Mesenteric fat pad (tissue), 1 donor: ENCODE measurements at places on chromosomes 3 and 15. TPM values are rescaled to one million over a fixed set of nuclear protein-coding genes. Genes with fewer than 3 reads are reported as not detected.

The ITPKA gene
- total RNA-seq, result 0.16 TPM

The GP5 gene
- not detected for total RNA-seq

The TMCC1 gene
- total RNA-seq, result 41.0 TPM

- DNase-seq, result peak; percentile 47
These were observed 52.9 kb downstream of the FGD5 start for GRCh38 chr3:14871456-14872200.

GRCh38 chr3:36892457-36893136, 52.3 kb downstream of the TRANK1 start:
- no peak for DNase-seq

- DNase-seq, result no peak
These were observed 56.0 kb upstream of the SNRPN start for GRCh38 chr15:24898715-24899272.

DNA sequence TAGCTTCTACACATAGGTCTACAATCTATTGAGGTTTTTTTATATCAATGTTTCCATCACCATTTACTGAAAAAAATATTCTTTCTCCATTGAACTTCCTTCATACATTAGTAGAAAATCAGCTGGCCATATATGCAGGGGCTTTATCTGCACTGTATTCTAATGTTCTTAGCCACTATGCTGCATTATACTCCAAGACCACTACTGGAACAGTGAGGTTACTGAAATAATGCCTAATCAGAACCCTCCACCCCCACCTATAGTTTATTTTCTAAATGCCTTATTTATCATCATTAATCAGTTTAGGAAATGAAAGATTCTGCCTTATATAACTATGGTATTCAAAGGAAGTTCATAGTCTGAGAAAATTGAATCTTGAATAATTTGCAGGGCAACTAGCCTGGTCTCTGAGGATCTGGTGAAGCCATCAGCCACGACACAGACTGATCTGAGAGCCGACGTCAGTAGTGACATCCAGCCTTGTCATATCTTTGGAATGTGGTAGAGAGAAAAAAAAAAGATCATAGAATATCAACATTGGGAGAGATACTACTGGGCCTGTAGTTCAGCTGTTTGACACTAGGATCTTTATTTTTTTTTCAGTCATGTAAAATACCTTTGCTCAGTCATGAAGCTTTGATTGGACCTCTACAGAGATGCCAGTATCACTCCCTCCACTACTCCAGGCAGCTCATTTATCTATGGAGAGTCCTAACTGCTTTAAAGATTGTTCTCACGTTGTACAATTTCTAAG, 66.6 kb downstream of the P3H2 start:
- DNase-seq, result no peak

GRCh38 chr15:65057549-65057940, 10.2 kb downstream of the RASL12 start:
- no peak for DNase-seq

DNA sequence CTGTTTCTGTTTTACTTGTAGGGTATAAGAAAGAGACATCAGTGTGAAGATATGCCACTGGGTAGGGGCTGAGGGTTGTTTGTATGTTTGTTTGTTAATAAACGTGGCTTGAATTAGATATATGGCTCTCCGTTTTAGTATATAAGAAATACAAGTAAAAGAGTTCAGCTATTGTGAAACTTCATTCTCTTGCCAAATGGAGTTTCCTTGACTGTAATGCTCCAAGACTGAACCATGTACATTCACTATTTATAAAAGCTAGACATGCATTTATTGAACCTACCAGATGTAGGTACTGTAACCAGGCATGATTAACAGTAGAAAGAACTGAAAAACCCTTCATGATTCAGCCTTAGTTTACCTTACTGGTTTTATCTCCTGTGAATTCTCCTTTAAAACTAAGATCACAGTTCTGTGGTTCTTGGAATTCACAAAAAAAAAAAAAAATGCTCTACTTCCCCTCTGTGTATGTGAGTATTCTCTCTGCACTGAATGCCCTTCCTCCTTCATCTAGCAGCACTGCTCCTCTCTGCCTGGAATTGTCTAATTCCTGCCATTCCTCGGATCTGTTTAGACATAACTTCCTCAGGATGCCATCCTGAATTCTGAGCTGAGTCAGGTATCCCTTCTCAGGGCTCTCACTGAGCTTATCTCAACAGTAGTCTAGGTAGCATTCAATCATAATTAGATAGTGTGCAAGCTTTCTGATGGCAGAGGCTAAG, 504.4 kb downstream of the FHIT start:
- no peak for DNase-seq

DNA sequence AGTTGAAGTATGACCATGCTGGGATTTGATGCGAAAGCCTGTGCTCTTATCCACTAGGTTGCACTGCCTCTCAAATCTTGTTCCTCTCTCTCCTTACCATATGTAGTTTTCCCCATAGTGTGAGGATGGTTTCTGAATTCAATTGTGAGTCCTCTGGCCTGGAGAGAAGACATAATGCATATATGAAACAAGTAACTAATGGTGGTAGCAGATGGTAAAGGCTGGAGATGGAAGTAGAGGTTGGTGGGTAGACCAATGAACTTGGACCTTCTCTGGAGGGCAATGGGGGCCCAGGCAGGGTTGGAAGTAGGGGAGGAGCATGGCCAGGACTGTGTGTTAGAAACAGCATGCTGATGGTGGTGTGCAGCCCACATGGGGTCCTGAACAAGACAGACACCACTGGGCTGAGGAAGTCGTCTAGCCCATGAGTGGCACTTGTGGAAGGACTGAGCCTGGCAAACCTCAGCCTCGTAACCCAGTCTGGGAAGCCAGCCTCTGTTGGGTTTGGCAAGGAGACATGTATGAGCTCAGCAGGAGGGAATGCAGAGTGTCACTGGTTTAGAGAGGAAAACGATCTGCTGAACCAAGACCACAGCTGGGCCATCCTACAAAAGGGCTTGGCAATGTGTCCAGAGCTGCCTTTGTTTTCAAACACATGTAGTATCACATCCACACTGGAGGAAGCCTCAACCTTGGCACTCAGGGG, 18.5 kb upstream of the LMCD1 start:
- DNase-seq, result no peak

GRCh38 chr3:99753268-99753975, 64.2 kb upstream of the CMSS1 start:
- no peak for DNase-seq

DNA sequence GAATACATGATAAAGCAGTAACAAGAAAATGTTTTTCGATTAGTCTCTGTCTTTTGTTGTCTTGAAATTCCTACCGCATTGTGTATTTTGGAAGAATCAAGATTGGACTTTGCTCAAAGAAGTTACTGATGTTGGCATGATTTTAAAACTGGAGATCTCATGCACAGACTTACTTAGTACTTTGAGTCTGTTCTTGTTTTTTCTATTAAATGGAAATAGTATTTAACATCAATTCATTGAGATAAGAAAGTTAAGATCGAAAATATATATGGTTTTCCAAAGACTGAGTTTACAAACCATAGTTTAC, 2.6 kb downstream of the ABHD10 start:
- DNase-seq, result no peak

GRCh38 chr15:85545752-85546151, 165.3 kb downstream of the AKAP13 start:
- no peak for DNase-seq
